ENCODE measurements at places on chromosomes 3 and 15.

DNA sequence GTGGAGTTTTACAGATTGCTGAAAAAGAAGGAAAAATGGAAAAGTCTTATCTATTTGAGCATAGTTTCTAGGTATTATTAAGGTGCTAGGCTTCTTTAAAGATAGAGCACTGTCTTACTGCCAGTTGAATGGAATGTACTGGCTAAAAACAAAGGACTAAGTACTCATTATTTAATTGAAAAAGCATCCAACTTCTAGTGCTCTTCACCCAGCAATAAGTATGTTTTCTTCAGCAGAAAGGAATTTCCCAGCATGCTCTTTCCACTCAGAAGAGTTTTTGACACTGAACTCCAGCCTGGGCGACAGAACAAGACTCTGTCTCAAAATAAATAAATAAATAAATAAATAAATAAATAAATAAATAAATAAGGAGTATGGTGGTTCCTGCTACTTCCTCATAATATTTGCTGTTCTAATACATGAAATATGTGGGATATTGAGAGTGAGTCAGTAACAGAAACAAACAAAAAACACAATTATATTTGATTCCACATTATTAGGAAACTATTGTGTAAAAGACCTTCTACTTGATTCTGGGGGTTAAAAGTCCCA lies 70.6 kb downstream of the ATP13A4 start:
- DNase-seq: no peak

GRCh38 chr3:24500806-24501205 lies 6.2 kb upstream of the THRB start:
- DNase-seq: no peak

- no peak for DNase-seq
Measured at GRCh38 chr15:76011627-76012551, at the start of gene NRG4. TSS of gene NRG4 (minus strand) at chr15:76012424. CDS start at chr15:76011230, 1,194 bp downstream.

- no peak for DNase-seq
Measured at GRCh38 chr15:74396445-74397238, 29.2 kb upstream of the CYP11A1 start.

DNA sequence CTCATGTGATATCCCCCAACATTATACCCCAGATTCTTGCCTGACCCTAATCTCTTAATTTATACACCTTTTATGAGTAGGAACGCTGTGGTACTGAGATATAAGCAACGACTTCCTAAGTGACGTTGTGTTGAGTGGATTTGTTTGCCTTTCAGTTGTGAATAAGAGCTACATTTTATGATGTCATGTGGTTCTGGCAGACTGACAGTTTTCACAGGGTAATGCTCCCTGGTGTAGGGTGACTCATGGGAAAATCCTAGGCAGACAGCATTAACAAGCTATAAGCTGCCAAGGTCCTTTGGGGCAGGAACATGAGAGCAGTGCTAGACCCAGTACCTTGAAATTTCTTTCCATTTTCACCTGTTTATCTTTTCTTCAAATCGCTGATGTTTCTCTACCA lies 11.2 kb downstream of the C3orf52 start:
- peak; percentile 42 for DNase-seq

DNA sequence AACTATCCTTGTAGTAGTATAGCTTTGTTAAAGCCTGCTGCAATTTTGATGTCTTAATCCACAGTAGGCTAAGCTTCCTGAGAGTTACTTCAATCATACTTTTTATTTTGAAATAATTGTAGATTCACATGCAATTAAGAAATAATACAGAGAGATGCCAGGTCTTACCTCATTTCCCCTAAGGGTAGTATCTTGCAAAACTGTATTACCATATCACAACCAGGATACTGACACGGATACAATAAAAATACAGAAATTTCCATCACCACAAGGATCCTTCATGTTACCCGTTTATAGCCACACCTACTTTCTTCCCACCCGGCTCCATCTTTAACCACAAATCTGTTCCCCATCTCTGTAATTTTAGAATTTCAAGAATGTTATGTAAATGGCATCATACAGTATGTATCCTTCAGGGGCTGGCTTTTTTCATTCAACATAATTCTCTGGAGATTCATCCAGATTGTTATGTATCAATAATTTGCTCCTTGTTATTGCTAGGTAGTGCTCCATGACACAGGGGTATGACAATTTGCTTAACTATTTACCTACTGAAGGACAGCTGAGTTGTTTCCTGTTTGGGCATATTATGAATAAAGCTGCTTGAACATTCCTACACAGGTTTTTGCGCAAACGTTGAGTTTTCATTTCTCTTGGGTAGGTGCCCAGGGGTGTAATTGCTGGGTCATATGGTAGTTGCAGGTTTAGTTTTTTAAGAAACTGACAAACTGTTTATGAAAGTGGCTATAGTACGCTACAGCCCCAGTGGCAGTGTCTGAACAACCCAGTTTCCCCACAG lies 21.6 kb downstream of the BDH1 start:
- no peak for DNase-seq

DNA sequence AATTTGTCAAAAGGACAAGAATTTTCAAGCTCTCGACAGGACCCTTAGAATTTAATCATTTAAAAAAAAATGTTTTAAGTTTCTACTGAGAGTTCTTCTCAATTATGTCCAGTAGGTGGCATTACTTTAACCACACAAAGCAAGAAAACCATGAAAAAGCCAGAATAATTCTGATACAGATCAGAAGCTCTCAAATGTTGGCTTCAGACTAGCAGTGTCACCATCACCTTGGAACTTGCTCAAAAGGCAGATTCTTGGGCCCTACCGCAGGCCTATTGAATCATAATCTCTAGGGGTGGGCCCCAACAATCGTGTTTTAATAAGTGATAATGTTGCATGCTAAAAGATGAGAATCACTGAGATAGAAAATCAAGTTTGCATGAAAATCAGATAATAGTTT lies 99.5 kb upstream of the KCNMB2 start:
- peak; percentile 15 for DNase-seq

DNA sequence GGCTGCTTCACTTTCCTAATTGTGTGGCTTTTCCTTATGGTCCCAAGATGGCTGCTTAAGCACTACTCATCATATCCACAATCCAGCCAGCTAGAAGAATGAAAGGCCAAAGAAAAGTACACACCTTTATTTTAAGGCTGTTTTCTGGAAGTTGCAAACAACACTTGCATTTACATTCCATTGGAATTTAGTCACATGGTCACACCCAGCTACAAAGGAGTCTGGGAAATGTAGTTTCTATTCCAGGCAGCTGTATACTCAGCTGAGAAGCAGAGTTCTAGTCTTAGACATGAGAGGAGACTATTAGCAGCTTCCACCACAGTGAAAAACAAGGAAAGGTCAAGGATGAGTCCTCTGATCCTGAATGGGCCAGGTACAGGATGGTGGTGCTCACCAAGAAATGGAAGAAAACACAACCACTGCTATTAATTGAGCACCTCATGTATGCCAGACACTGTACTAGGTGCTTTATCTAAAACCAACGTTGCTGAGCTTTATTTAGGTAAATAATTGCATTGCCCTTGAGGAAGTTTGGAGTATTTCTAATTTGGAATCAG lies 28.0 kb upstream of the ATG7 start:
- no peak for DNase-seq

DNA sequence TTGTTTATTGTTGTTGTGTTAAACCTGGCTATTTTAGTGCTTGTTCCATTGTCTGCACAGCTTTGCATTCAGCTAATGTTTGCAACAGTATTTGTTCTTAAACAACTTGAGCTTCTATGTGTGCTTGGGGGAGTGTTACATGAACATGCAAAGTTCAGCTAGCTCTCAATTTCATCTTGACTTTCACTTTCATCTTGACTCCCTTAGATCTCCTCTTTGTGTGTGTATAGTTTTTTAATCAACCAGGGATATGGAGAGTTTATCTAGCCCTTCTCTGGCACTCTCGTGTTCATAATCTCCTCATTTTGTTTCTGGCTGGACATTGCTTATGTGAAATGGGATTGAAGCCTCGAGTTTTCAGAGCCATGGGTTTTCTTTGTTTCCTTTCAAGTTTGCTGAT lies 212.4 kb upstream of the ZBTB20 start:
- no peak for DNase-seq

DNA sequence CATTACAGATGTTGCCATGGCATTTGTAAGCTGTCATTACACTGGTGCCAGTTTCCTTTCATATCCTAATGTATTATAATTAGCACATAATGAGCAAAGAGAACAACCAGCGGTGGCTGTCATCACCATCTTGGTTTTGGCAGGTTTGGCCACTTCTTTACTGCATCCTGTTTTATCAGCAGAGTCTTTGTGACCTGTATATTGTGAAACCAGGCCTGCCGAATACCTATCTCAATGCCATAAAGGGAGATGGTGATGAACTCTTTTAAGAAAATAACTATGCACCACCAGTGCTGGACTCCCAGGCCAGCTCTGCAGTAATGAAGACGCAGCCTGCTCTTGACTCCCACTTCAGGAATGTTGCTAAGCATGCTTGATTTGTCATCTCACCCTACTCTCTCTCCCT lies 458.1 kb upstream of the NR2F2 start:
- DNase-seq: no peak

DNA sequence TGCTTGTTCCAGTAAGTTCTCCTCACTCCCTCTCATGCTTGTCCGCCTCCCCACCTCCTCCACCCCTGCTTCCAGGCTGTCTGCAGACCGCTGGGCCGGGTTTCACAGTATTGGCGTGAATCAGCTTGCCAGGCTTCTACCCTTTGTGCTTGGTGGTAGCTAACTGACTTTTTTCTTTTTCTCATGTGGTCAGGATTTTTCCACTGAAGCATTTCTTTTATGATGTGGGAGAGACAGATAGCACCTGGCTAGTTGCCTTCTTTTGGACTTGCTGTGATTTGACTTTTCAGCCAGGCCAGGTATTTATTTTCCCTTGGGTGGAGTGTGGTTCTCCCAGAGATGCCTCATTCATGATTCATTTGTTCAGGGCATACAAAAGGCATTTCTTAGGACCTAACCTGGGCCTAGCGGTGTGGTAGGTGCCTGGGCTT lies 60.6 kb downstream of the ST6GAL1 start:
- DNase-seq: no peak

Measured in NCI-H187 treated with DMSO at 0.1 percent for 48 hours (cell line).